ENCODE measurements at places on chromosomes 1 and 21.
A peak's percentile ranks its signal among the peaks of the same experiment; 100 is the strongest.

GRCh38 chr1:25872713-25873112, 2.8 kb downstream of the PAQR7 start:
- no peak for DNase-seq

DNA sequence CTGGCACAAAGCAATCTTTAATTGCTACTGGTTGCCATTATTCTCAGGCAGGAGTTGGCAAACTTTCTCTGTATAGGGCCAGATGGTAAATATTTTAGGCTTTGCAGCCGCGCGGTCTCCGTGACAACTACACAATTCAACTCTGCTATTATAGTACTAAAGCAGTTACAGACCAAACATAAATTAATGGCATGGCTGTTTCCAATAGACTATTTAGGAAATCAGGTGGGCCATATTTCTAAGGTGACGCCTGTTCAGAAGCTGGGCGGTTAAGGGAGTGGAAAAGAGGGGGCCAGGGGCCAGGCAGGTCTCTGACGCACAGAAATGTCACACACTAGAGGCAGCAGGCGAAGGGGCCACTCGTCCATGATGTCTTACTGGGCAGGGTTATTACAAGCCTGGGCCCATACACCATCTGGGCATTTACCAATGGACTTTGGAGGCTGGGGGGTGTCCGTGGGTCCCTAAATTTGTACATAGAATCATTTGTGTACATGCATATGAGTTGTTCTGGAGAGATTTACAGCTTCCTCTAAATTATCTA, 80.1 kb downstream of the STUM start:
- no peak for DNase-seq

- peak; percentile 70 for DNase-seq
These were observed 47.8 kb downstream of the SKI start for GRCh38 chr1:2275796-2276536.

DNA sequence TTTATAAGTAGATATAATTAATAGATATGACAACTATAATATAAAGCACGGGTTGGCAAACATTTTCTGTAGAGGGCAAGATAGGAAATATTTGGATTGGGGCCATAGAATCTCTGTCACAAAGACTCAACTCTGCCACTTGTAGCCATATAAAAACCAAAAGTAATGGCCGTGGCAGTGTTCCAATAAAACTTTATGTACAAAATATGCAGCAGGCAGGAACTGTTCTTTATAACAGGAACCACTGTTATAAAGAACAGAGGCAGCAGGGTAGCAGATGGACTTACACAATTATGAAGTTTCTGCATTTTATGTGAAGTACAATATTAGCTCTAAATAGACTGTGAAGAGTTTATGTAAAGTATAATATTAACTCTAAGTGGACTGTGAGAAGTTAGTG, 16.9 kb upstream of the QSOX1 start:
- no peak for DNase-seq

DNA sequence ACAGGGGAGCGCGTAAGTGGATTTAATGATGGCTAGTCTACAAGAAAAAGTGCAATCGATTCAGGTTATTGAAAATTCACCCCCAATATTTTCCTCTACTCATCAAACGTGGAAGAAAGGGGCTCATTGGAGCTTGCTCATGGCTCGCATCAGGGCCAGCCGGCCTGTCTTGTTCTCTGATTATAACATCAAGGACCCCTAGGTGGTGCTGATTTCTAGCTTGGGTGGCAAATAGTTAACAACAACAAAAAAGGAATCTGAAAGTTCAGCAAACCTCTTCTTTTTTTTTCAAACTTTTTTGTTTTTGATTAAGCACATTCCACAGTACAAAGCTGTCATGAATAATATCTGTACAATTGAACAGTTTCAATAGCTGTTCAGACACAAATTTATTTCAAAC, 35.8 kb upstream of the SOD1 start:
- no peak for DNase-seq

DNA sequence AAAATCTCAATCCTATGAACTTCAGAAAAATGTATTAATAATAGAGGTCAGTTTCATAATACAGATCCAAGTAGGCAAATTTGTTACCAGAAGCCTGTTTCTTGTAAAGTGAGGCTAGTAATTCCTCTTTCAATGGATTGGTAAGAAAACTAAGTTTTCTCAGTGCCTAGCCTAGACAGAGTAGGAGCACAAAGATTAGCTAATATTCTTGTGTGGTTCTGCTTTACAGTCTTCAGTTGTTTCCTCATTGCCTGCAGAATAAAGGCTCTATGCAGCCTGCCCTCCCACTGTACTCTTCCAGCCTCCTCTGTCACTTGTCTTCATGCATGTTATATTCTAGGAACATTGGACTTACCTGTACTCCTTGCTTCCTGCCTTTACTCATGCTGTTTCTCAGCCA, 2.4 kb upstream of the PPP1R15B start:
- DNase-seq = no peak

- no peak for DNase-seq
These were observed 61.4 kb downstream of the OLFML2B start for GRCh38 chr1:161962091-161962887.

- no peak for DNase-seq
These were observed 2.7 kb upstream of the CD5L start for GRCh38 chr1:157844089-157844830.

- no peak for DNase-seq
These were observed 39.0 kb upstream of the LMX1A start for GRCh38 chr1:165395478-165395877.
